ENCODE measurements at places on chromosomes 3 and 15.

DNA sequence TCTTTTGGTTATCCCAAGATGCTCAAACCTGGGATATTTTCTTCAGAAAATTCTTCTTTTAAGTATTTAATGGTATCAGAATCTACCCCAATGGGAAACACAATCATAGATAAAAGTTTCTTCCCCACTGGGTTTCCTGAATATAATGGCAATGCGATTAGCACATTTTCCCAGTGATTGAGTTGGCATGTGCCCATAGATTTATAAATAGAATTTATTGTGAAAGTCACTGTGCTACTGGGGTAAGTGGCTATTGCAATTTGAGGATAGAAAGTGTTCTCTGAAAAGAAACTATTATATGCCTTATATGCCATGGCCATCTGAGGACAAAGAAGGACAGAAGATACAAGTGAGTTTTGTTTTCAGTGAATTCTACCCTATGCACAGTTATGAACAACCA, 99.0 kb upstream of the RBMS3 start:
- DNase-seq, result no peak

GRCh38 chr15:72375501-72375845, 341 bp downstream of the HEXA start:
- DNase-seq, result peak; percentile 41

- no peak for DNase-seq
Observed at GRCh38 chr3:172946061-172946460, 195.0 kb downstream of the SPATA16 start.

DNA sequence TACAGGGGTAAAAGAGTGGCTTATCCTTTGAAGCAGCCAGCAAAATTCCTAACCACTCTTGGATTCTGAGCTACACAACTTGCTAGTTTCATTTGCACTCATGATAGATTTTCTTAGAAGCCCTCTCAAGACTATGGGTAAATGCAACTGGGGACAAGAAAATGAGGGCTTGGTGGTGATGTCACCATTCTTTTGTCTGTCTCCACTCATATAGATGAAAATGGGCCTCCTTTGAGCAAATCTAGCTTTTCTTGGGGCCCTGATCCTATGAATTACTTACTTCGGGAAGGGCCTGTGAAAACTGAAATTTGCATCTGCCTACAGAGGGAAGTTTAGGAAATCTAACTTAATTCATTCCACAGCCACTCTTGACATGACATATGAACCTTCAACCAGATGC, 486.3 kb downstream of the MAGI1 start:
- no peak for DNase-seq

- DNase-seq, result no peak
Observed at GRCh38 chr15:53618461-53618860, 141.0 kb downstream of the WDR72 start.

GRCh38 chr15:57599296-57599810, 7.6 kb downstream of the MYZAP start:
- DNase-seq, result no peak

All from hematopoietic multipotent progenitor cell treated with erythropoietin and hydrocortisone succinate and interleukin-3 and kit ligand, for 15 days (in vitro differentiated cells).